BE2C (cell line): ENCODE measurements at places on chromosomes 4 and X.

DNA sequence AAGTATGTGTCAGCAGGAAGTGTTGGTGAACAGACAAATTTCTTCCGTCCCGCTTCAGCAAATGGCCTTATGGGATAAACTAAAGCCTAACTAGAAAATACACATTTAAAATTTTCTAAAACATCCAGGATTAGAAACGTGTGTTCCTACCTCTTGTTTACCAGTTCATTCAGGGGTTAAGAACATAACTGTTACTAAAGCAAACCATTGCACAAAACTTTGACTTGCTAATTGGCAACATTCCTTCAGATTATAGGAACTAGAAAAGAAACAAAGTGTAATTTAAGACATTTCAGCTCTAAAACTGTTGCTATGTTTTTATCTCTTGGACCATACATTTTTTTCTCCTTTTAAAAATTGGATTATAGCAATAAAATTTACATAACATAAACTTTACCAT is 39.5 kb upstream of the CXCL13 start:
- DNase-seq, result no peak

DNA sequence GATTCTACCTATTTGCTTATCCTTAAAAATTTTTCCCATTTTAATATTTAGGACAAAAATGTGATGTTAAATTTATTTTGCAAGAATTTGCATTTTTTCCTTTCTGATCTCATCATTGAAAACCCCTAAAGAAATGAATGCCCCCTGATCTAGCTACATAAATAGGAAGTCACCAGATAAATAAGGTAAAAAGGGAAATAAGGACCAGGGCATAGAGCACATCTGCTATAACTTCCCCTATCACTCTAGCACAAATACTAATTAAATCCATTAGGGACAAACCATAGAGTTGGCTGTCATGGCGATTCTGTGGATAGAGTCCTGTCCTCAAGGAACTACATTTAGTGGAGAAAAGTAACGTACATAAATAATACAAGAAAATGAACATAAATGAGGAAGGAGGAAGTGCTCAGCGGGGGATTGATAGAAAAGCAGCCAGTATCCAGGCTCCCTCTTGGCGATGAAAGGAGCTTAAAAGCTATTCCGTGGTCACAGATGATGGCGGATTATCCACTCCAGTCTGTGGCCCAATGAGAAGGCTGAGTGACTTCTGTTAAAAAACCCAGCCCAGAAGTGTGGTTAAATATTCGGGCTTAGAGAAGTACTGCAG is 76.9 kb upstream of the RPL34 start:
- no peak for DNase-seq

GRCh38 chrX:15838017-15838416 is 16.6 kb downstream of the AP1S2 start:
- DNase-seq, result no peak

GRCh38 chr4:6773106-6773505 is 9.4 kb upstream of the KIAA0232 start:
- no peak for DNase-seq

DNA sequence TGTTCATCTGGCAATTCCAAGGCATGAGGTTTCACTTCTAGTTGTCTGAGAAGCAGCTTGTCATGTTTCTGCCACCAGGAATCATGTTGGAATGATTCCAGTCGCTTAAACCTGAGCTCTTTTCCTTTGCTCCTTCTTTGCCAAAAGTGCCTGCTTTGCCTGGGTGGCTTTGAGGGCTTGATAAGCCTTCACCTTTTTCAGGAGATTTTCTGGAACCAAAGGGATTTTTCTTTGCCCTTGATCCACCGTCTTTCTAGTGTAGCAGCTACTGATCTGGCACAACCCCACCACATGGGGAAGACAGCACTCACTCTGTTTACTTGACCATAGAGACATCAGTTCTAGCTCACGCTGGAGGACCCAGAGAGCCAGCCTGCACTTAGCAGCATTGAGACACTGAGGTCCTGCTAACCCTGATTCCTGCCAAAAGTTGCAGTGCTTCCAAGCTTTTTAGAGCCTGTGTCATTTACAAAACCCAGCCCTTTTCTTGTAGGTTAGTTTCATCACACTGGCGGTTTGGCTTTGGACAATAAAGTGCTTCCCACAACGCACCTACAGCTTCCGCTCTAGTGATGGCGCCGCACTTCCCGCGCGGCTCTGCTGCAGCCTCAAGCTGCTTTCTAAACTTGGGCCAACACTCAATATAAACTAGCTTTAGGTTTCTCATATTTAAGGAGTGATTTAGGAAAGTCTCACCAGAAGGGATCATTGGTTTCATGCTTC is 7.3 kb upstream of the CCNI start:
- no peak for DNase-seq

DNA sequence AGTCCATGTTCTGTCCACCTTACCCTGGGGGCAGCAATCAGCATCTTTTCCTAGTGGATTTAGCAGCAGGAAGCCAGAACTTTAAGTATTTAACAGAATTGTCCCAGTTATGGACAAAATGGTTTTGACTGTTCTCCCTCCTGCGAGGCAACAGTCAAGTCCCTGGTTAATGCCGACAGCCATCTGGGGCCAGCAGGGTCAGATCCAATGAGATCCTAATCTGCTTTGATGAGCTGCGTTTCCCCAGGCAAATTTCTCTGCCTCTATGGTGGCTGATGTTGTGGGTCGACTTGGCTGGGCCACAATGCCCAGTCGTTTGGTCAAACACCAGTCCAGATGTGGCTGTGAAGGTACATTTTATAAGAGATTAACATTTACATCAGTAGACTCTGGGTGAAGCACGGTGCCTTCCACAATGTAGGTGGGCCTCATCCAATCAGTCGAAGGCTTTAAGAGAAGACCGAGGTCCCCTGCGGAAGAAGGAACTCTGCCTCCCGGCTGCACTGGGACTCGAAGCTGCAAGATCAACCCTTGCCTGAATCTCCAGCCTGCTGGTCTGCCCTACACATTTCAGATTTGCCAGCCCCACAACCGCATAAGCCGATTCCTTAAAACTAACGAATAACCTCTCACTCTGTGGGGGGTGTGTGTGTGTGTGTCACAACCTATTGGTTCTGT is 89.0 kb upstream of the C4orf50 start:
- DNase-seq, result no peak

DNA sequence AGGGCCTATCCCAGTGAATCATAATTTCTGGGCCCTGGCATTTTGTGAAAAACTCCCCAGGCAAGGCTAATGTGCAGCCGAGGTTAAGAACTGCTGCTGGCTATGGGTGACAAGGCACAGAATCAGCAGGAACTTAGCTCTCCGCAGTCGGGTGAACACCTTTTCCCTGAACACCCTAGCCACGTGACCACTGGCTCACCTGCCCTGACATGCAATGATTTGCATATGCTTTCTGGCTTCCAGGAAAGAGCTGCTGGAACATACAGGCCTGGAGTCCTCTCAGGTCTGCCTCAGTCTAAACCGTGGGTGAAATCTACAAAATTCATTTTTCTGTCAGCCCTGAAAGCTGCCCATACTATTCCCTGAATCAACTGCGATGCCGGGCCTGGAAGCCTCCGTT is 56.6 kb downstream of the ZNF827 start:
- DNase-seq, result no peak

DNA sequence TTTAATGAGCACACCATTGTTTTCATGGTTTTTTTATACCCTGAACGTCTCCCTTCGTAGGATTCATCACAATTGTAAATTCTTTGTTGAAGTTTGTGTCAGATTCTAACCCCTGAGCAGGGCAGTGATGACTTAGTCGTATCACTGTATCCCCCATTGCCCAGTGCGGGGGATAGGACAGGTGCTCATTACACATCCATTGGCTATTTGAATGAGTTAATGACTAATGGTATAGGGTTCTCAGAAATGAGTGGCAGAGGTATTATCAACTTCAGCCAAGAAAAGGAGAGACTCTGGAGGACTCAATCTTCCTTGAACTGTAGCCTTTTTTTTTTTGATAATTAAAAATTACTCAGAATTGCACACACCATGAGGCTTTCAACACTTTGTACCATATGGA is 64.6 kb downstream of the SYNPO2 start:
- DNase-seq, result no peak

DNA sequence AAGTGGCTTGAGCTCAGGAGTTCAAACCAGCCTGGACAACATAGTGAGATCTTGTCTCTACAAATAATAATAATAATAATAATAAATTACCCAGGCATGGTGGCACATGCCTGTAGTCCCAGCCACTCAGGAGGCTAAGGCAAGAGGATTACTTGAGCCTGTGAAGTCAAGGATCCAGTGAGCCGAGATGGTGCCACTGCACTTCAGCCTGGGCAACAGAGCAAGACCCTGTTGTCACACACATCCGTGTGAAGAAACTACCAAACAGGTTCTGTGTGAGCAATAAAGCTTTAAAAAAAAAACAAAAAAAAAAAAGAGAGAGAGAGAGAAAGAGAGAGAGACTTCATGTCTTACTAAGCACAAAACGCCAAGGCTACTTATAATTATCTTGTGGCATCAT is 42.5 kb downstream of the ANOS1 start:
- no peak for DNase-seq

GRCh38 chr4:7904952-7905915 is 34.4 kb downstream of the AFAP1 start:
- DNase-seq, result no peak

- DNase-seq, result no peak
Measured at GRCh38 chrX:127243654-127244053, 424.1 kb downstream of the PRR32 start.

GRCh38 chr4:4226606-4227438 is at the start of gene OTOP1:
Gene OTOP1, minus strand, starts transcription at chr4:4226929. Its CDS starts 65 bp downstream, at chr4:4226864.
- DNase-seq, result peak; percentile 9
